ENCODE measurements at places on chromosomes 13 and 19.

GRCh38 chr13:29713839-29714238 lies 118.4 kb upstream of the SLC7A1 start:
- DNase-seq = no peak

DNA sequence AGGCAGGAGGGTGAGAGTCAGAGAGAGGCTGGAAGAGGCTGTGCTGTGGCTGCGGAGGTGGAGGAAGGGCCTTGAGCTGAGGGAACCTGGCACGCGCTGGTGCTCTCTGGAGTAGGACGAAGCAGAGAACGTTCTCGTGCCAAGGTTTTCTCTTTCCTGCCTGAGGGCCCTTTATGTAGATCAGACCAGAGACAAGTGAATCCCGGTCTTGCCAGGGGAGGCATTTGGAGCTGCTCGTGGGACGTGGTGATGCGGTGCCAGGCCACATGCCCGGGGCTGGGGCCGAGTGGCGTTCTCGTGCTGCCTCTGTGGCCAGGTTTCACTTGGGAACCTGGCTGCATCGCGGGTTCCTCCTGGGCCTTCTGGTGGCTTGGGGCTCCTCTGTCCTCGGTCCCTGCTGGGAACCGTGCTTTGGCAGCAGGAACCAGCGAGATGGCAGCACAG lies 54.2 kb downstream of the KDM4B start:
- DNase-seq = no peak

GRCh38 chr19:6730153-6730804 lies 7.1 kb downstream of the GPR108 start:
- no peak for DNase-seq

- DNase-seq = no peak
These were observed 665 bp downstream of the VASP start for GRCh38 chr19:45507872-45508416.

GRCh38 chr13:95226476-95226875 lies 74.8 kb downstream of the ABCC4 start:
- no peak for DNase-seq

- DNase-seq = no peak
These were observed 8.7 kb downstream of the ZNF71 start for GRCh38 chr19:56603829-56604228.

GRCh38 chr13:113967729-113968462 lies 6.0 kb downstream of the C13orf46 start:
- no peak for DNase-seq

DNA sequence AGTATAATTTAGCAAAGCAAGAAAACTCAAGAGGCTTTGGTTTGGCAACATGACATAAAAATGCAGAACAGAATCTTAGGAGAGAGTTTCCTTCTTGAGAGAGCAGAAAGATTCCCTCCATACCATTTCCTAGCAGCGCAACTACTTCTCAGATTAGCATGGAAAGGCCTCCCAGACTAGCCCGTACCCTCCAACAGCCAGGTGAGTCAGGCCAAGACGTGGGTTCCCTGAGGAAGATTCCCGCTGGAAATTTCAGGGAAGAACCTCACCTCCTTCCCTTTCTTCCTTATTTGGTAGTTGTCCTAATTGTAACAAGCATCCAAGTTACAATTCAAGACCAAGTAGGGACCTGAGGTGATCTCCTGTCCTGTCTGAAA lies 12.3 kb downstream of the COL4A2 start:
- DNase-seq = no peak

GRCh38 chr19:40398417-40399131 lies 8.6 kb upstream of the HIPK4 start:
- DNase-seq = peak; percentile 73

DNA sequence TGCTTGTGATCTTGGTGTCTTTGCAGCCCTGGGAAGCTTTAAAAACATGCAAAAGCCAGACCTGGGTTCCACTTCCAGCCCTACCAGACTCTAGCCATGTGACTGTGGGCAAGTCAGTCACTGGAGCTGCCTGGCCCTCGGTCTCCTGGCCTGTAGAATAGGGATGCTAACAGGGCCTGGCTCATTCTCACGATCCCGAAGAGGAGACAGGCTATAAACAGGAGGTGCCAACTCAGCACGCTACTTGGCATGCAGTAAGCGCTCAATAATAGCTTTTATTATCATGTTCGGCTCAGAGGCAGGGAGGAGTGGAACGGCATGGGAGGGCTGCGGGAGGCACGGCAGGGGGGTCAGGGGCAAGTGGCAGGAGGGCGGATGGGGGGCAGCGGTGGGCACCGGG lies 1.7 kb downstream of the CTXN1 start:
- DNase-seq = no peak

- no peak for DNase-seq
These were observed 1775.1 kb upstream of the PCDH20 start for GRCh38 chr13:63190742-63191141.

- no peak for DNase-seq
These were observed 1.4 kb downstream of the LENG9 start for GRCh38 chr19:54462047-54462654.

- no peak for DNase-seq
These were observed 68.4 kb upstream of the LRCH1 start for GRCh38 chr13:46484561-46484960.

DNA sequence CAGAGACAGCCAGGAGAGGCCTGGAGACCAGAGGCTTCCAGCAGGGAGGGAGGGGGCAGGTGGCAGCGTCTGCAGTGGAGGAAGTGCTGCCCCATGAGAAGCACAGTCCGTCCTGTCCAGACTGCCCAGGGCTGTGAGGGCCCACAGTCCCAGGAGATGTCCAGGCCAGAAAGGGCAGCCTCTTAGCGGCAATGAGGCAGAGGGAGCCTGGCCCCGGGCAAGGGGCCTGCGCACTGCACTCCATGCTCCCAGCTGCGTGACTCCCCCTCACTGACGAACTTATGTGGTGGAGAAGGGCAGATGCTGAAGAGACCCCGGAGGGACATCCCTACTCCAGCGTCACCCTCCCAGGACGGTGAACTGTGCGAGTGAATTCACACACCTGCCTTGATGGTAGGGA lies 115.3 kb downstream of the SOX1 start:
- no peak for DNase-seq

DNA sequence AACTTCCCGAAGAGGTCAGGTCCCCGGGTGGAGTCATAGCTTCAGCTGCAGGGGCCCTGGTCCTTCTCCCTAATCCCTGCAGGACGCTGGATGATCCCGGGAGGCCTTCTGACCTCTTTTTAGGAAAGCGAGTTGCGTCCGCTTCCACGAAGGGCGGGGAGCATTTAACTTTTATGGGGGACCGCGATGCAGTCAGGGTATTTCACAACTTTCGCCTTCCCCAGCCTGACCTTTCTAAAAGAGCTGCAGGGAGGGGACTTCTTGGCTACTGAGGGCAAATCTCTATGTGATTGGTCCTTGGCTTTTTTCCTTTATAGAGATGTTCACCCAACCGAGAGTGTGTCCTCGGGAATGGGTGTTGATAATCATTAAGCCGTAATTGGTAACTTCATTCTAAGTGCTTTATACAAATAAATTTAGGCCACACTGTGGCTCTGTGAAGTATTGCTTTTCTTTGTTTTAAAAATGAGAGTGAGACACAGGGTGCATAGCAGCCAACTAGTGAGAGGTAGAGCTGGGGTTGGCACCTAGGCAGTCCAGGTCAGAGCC lies 778 bp downstream of the ZNF230 start:
- DNase-seq = no peak

DNA sequence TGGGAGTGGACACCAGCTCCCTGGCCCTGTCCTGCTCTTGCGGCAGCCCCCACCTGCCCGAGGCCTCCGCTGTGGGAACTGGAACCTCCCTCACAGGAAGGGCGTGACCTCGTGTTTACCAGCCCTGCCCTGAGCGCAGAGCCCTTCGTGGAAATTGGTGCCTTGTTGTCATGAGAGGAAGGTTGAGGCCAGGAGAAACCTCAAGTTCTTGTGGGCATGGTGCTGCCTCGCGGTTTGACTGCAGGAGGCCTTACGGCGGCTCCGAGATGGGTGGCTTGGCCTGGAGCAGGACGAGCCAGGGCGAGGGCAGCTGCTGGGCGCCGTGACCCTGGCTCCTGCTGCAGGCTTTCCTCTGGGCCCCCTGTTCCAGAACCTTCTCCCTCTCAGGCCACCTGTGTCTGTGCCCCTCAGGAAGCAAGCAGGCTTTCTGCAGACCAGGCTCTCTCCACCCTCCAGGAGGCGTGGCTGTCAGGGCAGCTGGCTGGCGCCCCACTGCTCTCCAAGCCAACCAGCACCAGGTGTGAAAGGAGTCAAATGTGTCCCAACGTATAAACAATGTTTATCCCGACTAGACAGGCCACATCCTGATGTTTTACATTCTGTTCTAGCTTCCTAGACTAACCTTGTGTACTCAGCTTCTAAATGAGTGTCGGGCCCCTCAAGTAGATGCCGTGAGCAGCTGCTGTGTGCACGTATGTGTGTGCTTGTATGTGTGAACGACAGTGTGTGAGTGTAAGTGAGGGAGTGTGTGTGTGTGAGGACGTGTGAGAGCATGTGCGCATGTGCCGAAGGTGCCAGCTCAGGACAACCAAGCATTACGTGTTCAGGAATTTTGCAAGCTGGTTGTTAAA lies 10.4 kb upstream of the RASA3 start:
- DNase-seq = no peak

GRCh38 chr13:25171517-25172302 lies at the start of gene AMER2:
TSS of gene AMER2 (minus strand) at chr13:25172288. CDS start at chr13:25171619, 669 bp downstream.
- DNase-seq = no peak

- DNase-seq = no peak
These were observed 10.4 kb downstream of the UPF1 start for GRCh38 chr19:18842166-18842565.

GRCh38 chr13:62482351-62482750 lies 1066.7 kb upstream of the PCDH20 start:
- DNase-seq = no peak

DNA sequence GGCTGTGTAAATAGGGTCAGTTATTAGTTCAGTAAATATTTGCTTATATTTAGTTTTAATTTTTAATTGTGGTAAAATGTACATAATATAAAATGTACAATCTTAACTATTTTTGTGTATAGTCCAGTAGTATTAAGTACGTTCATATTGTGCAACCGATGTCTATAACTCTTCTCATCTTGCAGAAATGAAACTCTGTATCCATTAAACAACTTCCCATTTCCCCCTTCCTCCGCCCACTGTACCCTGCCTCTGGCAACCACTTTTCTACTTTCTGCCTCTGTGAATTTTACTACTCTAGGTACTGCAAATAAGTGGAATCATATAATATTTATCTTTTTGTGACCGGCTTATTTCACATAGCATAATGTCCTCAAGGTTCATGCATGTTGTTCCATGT lies 24.4 kb downstream of the UBAC2 start:
- DNase-seq = no peak

DNA sequence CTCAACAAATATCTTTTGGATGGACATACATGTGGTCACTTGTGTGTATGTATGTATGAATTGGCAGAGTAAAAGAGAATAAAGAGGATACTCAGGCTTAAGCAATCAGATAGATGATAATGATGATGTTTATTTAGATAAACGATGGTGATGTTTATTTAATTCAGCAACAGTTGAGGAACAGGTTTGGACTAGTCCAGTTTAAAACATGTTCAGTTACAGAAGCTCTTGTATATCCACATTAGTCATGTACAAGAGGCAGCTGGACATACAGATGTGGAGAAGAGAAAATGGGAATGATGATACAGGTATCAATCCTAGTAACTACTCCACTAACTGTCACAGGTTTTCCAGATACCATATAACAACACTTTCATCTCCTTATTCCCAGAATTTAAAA lies 232.1 kb downstream of the DIAPH3 start:
- DNase-seq = no peak

DNA sequence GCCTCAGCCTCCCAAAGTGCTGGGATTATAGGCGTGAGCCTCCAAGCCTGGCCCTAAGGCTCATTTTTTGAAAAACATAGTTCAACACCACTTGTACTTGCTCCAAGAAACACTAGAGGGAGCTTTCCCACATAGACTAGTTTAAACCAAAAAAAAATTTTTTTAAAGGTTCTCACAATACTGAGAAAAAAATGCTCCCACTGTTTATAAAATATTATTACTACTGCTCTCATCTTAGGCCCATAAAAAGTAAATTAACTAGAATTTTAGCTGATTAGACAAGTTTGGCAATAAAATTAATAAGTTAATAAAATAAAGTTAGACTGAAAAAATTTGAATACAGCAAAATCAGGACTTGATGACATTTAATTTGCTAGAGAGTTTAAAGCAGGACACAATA lies 109.5 kb downstream of the TBC1D4 start:
- DNase-seq = no peak

DNA sequence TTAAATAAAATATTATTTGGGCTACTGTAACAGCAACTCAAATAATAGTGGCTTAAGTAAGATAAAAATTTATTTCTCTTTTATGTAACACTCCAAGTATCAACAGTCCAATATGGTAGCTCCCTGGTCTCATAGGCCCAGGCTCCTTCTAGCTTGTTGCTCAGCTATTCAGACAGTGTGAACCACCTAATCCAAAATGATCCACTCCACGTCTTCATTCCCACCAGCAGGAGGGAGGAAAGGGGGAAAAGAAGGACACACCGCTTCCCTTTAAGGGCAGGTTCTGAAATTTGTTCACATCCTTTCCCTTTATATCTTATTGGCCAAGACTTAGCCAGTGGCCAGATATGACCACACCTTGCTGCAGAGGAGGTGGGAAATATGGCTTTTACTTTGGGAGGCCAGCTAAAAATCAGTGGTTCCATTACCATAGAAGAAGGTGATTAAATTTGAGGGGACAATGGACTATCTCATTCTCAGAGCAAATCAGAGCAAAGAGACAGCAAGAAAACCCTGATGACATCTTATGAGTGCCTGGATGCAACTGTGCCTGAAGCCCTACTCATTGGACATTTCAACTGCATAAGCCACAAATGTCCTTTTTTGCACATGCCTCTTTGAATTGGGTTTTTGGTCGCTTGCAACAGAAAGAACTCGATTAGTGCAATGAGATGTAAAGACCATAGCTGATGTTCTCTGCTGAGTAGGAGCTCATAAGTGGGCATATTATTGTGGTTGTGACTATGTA lies 7.0 kb upstream of the EPOR start:
- no peak for DNase-seq

GRCh38 chr19:15643387-15643786 lies 2.7 kb downstream of the CYP4F3 start:
- no peak for DNase-seq

DNA sequence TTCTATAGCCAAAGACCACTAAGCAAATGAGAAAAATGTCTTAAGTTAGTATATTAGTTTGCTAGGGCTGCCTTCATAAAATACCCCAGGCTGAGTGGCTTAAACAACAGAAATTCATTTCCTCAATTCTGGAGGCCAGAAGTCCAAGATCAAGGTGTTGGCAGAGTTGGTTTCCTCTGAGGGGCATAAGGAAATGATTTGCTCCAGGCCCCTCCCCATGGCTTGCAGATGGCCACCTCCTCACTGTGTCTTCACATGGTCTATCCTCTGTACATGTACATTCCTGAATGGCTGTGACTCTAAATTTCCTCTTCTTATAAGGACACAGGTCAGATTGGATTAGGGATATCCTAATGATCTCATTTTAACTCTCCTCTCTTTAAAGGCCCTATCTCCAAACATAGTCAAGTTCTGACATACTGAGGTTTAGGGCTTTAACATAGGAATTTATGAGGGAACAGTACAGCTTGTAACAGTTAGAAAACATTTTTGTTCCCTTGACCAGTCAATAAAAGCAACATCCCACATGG lies 307.4 kb downstream of the DIAPH3 start:
- no peak for DNase-seq
